Lower lobe of right lung (tissue), 2 donors: ENCODE measurements at places on chromosomes 11 and 22.

DNA sequence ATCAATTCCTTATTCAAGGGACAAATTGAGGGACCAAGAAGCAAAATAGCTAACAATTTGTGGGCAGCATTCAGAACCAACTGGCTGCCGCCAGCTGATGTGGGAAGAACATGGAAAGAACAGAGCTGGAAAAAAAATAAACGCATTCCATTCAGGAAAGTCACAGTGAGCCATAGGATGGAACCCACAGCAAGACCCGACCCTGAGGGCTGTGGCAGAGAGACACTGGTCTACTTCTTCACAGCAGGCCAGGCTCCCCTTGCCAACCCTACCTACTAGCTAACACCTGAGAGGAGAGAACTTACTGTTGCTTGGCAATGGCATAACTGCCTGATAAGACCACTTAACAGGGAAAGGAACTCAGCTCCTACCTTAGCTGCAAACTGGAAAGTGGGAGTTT is 123.5 kb upstream of the APOA1 start:
- DNase-seq: no peak

DNA sequence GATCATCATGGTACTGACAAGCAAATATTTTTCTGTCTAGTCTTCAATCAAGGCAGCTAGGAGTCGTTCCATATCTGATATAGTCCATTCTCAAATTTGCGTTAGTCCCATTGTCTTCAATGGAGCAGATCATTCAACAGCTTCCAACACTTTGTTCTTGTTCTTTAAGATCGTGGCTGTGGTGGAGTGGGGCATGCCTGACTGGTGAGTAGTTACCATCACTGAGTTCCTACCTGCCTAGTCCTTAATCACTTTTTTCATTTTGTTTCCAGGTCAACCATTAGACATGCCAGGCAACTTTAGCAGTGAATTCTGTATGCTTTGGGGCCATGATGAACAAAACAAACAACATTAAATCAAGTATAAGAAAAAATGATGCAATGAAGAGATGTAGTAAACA is 693.1 kb upstream of the KIRREL3 start:
- no peak for DNase-seq

DNA sequence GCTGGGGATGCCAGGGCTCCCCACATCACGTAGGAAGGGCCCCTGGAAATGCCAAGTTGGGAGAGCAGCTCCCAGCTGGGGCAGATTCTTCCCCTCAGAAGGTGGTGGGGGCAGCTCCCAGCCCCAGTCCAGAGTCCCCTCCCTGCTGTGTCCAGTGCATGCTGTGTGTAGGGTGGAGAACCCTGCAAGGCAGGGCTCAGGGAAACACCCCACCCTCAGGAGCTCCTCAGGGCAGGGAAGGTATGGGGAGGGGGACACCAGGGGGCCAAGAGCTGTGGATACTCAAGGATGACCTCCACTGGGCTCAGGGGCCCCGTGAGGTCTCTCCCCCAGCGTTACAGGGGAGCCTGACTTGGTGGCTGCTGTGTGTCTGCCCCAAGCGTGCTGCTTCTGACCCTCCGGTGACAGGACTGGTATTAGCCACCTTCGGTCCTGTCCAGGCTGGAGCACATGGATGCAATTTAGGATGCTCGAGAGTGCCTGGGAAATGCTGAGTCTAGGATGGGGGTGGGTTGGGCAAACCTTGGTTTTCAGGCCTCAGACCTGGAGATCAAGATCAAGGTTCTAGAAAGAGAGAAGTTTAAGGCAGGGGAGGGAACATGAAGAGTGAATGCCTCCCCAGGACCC is 16.1 kb upstream of the CABP7 start:
- DNase-seq: no peak

- DNase-seq: peak; percentile 36
These were observed 6.4 kb downstream of the SIGIRR start for GRCh38 chr11:408154-409007.

DNA sequence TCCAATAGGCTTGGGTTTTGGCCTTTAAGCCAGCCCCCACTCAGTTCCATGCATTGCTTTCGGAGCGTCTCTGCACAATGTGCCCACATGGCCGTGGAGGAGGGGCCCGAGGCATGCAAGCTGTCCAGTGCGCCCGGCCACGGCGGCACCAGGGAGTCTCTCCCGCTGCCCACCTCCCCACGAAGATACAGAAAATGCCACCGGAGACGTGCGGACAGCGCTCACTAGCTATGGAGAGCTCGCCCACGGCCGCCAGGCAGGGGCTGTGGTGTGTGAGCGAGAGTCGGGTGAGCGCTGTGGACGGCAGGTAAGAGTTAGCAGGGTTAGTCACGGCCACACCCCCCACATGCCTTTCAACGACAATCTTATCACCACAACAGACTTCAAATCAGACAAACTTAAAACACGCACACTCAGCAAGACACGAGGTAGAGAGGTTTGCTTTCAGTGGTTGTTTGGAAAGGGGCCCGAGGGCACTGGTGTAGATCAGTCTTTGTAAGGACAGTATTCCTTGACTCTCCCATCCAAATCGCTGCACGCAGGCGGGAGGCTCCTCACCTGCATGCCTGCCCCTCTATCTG is 18.7 kb upstream of the BID start:
- no peak for DNase-seq
